ENCODE measurements at places on chromosomes 5 and 9. TPM values are rescaled to one million over a fixed set of nuclear protein-coding genes. Genes with fewer than 3 reads are reported as not detected.

- DNase-seq = no peak
Measured at GRCh38 chr5:137431051-137431450, 68.1 kb downstream of the SPOCK1 start.

- no peak for DNase-seq
Measured at GRCh38 chr9:94685359-94685758, 41.1 kb upstream of the AOPEP start.

GRCh38 chr5:95219411-95219810, 65.5 kb downstream of the MCTP1 start:
- DNase-seq = no peak

- no peak for DNase-seq
Measured at GRCh38 chr5:78765756-78766411, 117.3 kb upstream of the LHFPL2 start.

GRCh38 chr9:91174772-91175171, 186.9 kb downstream of the AUH start:
- DNase-seq = no peak

DNA sequence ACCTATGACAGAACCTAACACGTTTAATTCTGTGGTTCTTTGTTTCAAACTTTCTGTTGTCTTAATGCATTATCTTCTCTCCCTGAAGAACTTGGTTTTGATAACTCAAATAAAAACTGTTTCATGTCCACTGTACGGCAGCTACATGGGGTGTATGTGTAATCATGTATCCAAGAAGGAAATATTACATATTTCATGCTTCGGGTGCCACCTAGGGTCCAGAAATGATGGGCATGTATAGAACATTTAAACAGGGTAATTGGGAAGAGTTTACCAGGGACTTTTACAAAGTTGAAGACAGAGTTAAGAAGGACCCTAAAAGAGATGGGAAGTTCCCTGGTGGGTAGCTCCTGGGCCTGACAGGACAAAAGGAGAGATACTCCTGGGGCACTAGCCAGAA, 291.3 kb downstream of the FBXL7 start:
- DNase-seq = no peak

GRCh38 chr9:114722937-114723620, 41.1 kb upstream of the TEX48 start:
- no peak for DNase-seq

DNA sequence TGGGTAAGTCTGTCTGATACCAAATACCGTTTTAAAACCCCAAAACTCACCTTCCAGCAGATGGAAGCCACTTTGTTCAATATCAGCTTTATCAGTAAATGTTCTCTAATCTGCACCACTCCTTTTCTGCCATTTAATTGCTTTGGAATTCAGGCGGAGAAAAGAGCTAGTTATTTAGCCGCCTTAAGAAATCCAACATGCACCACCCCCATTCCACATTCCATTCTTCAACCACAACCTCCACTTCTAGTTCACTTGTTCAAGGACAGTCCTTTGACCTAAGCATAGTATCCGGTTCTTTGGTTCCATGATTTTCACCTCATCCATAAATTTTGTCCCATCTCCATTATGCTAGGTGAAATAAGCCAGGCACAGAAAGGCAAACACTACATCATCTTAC, 240.1 kb downstream of the DNAH5 start:
- DNase-seq = no peak

The HACD4 gene
- total RNA-seq = 0.10 TPM

The CDX1 gene
- total RNA-seq = not detected

The IFNA17 gene
- total RNA-seq = not detected

The PTBP3 gene
- 48.6 TPM for total RNA-seq

The ZCCHC7 gene
- 31.1 TPM for total RNA-seq

The POLR3G gene
- total RNA-seq = 3.9 TPM

The TICAM2 gene
- 0.42 TPM for total RNA-seq

The ATOX1 gene
- 82.9 TPM for total RNA-seq

The PRSS3 gene
- total RNA-seq = not detected
